ENCODE measurements at places on chromosomes 4 and X. TPM values are rescaled to one million over a fixed set of nuclear protein-coding genes. Genes with fewer than 3 reads are reported as not detected.

NPY2R gene
- under 0.01 TPM for total RNA-seq

ANXA3 gene
- total RNA-seq, result 7.5 TPM

SCML1 gene
- 5.8 TPM for total RNA-seq

NRK gene
- total RNA-seq, result 157 TPM

PROM1 gene
- 61.3 TPM for total RNA-seq

KIAA1210 gene
- 0.18 TPM for total RNA-seq

SYNPO2 gene
- total RNA-seq, result 53.6 TPM

CT55 gene
- 0.27 TPM for total RNA-seq

CLNK gene
- total RNA-seq, result 0.04 TPM

CTAG2 gene
- total RNA-seq, result not detected

- peak; percentile 10 for DNase-seq
These were observed 24.0 kb downstream of the GIMD1 start for GRCh38 chr4:106344647-106344970.

DNA sequence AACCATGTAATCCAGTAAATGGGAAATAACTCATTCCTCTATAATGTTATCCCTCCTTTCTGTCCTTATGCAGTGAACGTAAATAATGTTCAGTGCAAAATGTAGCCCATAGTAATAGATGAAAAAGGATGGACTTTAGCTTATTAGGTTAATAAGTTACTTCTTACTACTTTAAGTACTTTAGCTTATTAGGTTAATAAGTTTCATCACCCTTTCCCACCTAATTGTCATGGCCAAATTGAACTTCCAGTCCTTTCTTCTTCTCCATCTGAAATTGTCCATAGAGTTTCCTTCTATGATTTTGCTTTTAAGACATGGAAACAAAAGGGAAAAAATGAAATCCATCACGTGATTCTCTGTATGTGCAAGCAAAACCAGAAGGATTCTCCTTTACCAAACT is 15.2 kb upstream of the TMEM165 start:
- no peak for DNase-seq

GRCh38 chr4:140315438-140315837 is 58.0 kb upstream of the SCOC start:
- DNase-seq, result no peak

DNA sequence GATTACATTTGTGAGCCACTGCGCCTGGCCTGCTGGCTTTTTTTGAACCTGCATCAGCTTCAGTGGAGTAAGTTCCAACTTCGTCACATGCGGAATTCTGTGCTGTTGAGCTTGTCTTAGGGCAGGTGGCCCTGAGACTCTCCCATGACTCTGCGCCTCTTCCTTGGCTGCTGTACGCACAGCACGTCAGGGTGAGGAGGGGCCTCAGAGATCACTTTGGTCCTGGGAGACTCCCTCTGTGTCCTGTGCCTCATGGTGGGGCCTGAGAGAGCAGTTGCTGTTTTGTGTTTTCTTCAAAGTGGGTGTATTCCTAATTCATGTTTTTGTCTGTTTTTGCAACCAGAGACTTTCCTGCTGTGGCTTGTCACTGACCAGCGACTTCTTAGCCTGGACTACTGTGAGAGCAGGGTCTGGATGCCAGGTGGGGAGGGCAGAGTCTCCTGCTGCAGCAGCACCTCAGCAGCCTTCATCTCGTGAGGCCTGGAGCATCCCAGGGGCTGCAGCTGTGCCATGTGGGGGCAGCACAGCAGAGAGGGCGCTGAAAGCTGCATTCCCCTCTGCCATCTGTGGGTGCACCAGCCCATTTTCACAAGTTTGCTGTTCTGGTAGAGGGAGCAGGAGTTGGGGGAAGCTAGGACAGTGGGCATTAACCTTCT is 107.8 kb downstream of the TNIP2 start:
- no peak for DNase-seq

DNA sequence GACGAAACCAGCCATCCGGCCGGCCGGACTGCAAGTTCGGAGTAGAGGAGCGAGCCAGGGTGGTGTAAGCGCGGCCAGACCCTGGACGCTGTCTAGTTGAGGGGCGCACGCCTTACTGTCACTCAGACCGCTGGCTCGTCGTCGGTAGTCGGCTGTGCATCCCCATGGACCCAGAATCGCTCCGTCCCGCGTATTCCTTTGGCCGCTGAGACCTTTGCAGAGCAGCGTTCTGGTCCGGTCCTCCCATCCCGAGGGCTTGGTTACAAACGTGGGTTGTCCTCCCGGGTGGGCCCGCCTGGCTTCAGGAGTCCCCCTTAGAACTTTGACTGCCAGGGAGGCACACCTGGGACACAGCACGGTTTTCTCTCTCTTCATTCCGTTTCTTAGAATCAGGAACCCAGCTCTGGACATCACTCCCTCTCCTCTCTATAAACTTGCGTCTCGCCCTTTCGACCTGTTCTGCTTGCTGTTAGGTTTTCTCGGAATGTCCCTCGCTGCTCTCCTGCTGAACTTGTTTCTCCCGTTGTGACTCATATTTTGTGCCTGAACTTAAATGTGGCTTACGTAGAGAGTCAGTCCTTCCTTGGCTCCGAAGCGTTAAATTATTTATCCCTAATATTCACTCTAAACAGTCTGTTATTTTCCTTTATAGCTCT is 672 bp downstream of the PGM2 start:
- peak; percentile 12 for DNase-seq

- no peak for DNase-seq
These were observed 203.8 kb upstream of the WDFY3 start for GRCh38 chr4:85170241-85170640.

GRCh38 chr4:155639704-155640523 is 26.7 kb upstream of the GUCY1A1 start:
- DNase-seq, result peak; percentile 70

- no peak for DNase-seq
These were observed 52.6 kb upstream of the UNC5C start for GRCh38 chr4:95601356-95601755.

DNA sequence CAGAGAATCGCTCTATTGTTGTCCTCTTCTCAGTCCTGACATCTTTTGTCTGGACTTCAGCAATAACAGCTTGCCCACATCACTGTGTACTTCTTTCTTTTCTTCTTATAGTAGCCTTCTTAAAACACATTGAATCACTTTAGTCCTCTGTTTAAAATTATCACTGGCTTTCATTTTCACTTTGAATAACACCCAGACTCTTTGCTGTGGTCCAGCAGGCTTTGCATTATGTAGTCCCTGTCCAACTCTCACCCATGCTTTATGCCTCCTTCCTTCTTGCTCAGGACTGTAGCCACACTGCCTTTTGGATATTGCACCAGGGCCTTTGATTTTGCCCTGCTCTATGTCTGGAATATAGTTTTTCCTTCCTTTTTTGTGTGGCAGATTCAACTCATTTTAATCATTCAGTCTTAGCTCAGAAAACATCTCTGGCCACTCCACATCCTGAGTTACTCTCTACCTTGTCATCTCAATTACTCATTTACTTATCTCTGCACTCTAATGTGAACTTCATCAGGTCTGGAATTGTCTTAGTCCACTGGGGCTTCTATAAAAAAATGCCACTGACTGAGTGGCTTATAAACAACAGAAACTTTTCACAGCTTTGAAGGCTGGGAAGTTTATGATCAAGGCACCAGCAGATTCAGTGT is 168.2 kb downstream of the C4orf33 start:
- no peak for DNase-seq

GRCh38 chr4:181938631-181939030 is 304.6 kb upstream of the TENM3 start:
- no peak for DNase-seq

DNA sequence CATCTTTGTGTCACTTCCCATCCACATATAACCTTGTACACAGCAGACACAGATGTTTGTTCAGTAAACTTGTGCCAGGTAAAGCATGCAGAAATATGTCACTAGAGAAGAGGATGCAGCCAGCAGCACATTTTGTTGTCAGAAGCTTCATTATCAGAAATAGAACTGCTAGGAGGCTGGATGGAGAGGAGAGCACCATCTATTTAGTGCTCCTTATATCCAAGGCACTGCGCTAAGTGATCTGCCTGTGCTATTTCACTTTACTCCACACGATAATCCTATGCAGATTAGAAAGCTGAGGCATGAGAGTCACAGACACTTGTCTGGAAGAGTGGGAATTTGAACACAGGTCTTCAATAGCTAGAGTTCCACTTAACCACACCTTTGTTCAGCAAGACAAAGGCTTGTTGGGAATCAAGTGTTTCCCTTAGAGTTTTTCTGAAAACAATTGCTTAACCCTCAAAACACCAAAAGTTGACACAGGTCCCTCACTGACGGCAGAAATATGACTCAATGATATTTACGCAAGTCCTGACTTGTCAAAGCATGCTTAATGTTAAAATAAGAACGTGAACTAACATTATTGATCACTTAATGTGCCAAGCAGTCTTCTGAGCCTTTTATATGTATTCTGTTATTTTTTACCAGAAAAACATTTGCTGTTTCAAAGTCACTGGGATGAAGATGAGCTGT is 1.2 kb upstream of the QDPR start:
- DNase-seq, result no peak

DNA sequence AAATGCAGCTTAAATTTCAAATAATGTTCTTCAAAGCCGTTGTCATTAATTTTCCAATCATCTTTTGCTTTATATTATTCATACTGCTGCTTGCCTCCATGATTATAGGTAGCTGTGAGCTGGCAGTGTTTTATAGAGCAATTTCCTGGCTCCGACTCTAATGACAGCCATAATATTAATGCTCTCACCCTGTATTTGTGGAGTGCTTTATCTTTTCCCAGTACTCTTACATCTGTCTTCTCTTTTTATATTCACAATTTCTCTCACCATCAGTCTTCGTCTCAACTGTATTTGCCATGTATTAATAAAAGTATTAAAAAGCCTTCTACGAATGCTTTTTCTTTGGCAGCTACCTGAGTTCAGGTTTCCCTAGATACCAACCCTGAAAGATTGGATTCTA is 21.0 kb downstream of the ATXN3L start:
- DNase-seq, result no peak

DNA sequence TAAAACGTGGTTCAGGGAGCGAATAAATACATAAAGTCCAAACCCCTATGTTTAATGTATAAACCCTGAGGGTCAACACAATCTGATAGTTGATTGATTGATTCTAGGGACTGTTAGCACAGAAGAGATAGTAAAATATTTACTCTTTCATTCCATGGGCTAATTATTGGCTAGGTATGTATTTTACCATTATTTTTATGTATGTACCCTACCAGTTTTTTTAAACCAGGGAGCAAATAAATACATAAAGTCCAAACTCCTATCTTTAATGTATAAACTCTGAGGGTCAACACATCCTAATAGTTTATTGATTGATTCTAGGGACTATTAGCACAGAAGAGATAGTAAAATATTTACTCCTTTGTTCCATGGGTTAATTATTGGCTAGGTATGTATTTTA is 40.0 kb downstream of the ZFX start:
- no peak for DNase-seq

GRCh38 chr4:139685180-139685579 is 19.6 kb downstream of the MGST2 start:
- DNase-seq, result no peak

DNA sequence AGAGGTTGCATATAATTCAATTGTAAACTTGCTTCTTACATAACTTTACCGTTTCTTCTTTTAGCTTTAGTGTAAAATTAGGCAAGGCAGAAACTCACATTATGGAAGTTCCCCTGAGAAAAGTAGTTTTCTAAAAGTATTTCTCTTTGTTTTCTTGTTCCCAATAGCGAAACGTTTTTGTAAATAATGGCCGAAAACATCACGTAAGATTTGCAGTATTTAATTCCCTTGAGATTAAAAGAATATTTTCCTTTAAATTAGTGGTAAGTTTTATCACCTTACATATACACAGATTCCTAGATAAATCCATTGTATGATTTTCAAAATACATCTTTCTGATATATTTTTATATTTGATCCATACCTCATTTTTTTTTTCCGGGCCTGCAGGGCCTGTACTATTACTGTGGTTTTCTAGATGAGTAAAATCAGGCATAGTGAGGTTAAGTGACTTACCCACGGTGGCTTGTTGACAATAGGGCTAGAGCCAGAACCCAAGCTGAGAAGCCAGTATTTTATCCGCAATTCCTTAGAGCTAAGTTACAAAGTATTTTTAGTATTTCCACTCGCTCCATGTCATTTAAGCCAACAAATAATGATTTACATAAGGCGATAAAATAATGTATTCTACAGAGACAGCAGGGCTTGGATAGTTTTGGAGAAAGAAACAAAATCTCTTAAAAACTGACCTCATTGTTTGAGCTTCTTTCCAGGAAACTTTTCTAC is 82.2 kb upstream of the VEGFC start:
- peak; percentile 95 for DNase-seq

GRCh38 chr4:166391501-166391900 is 518.5 kb downstream of the TLL1 start:
- DNase-seq, result no peak

DNA sequence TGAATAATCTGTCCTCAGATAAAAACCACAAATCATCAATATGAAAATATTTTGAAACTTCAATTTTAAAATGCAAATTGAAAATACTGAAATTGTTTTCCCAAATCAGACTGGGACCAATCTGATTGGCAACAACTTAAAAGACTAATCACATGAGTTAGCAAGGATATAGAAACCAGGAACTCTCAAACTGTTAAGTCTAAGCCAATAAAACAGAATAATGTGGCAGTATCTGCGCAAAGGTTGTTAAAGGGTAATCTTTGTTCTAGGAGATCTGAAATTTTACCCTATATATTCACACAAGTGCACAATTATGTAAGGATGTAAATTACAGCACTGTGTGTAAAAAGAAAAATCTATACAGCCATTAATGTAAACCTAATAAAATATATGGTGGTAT is 29.7 kb downstream of the EIF4E start:
- no peak for DNase-seq

- DNase-seq, result peak; percentile 42
These were observed 150.2 kb downstream of the SHROOM3 start for GRCh38 chr4:76585272-76585671.

DNA sequence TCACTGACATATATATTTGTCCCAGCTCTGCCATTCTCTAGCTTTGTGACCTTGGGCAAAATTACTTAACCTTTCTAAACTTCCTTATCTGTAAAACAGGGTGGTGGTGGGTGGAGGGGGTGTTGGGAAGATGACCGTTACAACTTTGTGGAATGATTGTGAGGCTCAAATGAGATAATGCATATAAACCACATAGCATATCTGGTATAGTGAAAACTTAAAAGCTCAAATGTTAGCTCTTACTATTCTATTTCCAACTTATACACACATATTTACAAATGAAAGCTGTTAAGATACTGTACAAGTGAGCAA is 52.9 kb upstream of the HPRT1 start:
- no peak for DNase-seq

DNA sequence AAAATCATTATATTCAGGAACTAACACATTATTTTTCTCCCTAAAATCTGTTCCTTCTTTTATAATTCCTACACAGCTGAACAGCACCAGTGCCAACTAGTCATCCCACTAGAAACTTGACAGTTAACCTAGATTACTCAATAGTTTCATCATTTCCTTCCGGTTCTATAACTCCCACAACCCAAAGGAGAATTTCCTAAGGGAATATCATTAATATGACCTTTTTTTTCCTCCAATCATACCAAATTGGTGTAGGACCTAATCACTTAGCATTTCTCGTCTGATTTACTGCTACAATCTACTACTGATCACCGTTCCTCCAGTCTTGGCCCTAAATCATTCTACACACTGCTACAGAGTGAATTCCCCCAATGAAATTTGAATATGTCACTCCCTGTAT is 45.9 kb downstream of the WDFY3 start:
- peak; percentile 59 for DNase-seq
